ENCODE measurements at places on chromosomes 7 and 10. TPM values are rescaled to one million over a fixed set of nuclear protein-coding genes. Genes with fewer than 3 reads are reported as not detected.

GRCh38 chr7:23216021-23216420 lies 30.6 kb upstream of the GPNMB start:
- H3K4me3 ChIP-seq = no peak overlapping the region
- DNase-seq = no peak
- no peak overlapping the region for H3K27ac ChIP-seq
- no peaks in the 10 kb centered on the region for H3K27me3 ChIP-seq
- peaks cover 9% of the 10 kb centered on the region for H3K4me1 ChIP-seq

- no peak for DNase-seq
- H3K4me1 ChIP-seq = no peaks in the 10 kb centered on the region
- no peak overlapping the region for H3K4me3 ChIP-seq
- no peaks in the 10 kb centered on the region for H3K27me3 ChIP-seq
- 0 out of 2 replicates have a peak, but pooled peaks cover 2% of the 10 kb centered on the region for H3K36me3 ChIP-seq
- no peak overlapping the region for H3K27ac ChIP-seq
Measured at GRCh38 chr10:12103802-12104201, 25.7 kb upstream of the SEC61A2 start.

DNA sequence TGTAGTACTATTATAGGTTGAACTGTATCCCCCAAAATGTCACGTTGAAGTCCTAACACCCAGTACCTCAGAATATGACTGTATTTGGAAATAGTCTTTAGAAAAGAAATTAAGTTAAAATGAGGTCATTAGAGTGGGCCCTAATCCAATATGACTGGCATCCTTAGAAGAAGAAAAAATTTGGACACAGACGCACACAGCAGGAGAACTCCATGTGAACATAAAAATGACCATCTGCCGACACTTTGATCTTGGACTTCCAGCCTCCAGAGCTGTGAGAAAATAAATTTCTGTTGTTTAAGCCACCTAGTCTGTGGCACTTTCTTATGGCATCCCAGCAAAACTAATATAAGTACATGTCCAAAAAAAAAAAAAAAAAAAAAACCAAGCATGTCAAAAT lies 225.8 kb downstream of the PARD3 start:
- H3K4me3 ChIP-seq = no peak overlapping the region
- DNase-seq = no peak
- no peak overlapping the region for H3K27ac ChIP-seq
- H3K4me1 ChIP-seq = no peaks in the 10 kb centered on the region

DNA sequence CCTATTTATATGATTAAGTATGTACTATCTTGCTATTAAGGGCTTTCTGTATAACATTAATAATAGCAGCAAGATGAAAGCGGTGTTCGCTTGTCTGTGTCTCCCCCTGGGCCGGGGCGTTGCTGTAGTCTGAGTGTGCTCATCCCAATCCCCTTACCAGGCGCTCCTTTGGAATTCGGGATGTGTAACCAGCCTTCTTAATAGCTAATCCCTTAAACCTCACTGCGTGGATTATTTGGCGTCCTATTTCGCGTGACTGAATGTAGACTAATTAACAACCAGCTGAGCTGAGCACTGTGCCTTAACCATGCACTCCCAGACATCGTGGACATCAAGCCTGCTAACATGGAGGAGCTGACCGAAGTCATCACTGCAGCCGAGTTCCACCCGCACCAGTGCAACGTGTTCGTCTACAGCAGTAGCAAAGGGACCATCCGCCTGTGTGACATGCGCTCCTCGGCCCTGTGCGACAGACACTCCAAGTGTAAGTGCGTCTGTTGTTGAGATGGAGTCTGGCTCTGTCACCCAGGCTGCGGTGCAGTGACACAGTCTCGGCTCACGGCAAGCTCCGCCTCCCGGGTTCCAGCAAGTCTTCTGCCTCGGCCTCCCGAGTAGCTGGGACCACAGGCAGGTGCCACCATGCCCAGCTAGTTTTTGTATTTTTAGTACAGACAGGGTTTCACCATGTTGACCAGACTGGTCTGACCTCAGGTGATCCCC lies 36.6 kb downstream of the BNIP3 start:
- no peak overlapping the region for H3K27ac ChIP-seq
- no peak for DNase-seq
- H3K4me3 ChIP-seq = no peak overlapping the region
- H3K27me3 ChIP-seq = no peaks in the 10 kb centered on the region
- H3K4me1 ChIP-seq = no peaks in the 10 kb centered on the region

Gene OR9A2
- total RNA-seq = not detected

Data from Caco-2 (cell line).